ENCODE measurements at places on chromosomes 5 and 9. TPM values are rescaled to one million over a fixed set of nuclear protein-coding genes. Genes with fewer than 3 reads are reported as not detected.

ENHO gene
- 0.75 TPM for total RNA-seq

DNA sequence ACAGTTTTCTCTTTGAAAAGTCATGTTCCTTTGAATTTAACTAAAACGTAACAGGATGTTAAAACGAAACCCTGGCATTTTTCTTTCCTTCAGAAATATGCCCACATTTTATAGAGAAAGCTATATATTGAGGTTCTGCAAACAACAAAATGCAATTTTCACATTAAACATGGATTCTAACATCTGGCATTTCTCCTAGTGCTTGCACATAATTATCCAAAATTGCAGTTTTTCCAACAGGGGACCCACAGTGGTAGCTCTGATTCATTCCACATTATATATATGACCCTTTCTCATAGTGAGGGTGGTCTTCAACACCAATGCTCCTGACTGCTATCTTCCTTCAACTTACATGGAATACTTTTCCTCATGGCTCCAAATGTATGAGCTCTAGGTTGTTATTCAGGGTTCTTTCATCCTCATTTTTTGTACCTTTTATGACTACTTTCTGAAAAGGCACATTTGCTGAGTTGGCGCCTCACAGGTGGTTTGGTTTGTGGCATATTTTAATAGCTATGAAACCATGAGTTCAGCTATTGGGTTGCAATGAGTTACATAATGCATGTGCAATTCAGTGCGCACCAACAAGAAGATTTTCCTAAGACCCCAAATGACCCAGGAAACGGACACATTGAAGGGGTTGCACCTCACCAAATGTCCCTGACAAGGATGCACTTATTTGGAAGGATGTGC is 551.7 kb downstream of the RAB3C start:
- no peak for DNase-seq

DNA sequence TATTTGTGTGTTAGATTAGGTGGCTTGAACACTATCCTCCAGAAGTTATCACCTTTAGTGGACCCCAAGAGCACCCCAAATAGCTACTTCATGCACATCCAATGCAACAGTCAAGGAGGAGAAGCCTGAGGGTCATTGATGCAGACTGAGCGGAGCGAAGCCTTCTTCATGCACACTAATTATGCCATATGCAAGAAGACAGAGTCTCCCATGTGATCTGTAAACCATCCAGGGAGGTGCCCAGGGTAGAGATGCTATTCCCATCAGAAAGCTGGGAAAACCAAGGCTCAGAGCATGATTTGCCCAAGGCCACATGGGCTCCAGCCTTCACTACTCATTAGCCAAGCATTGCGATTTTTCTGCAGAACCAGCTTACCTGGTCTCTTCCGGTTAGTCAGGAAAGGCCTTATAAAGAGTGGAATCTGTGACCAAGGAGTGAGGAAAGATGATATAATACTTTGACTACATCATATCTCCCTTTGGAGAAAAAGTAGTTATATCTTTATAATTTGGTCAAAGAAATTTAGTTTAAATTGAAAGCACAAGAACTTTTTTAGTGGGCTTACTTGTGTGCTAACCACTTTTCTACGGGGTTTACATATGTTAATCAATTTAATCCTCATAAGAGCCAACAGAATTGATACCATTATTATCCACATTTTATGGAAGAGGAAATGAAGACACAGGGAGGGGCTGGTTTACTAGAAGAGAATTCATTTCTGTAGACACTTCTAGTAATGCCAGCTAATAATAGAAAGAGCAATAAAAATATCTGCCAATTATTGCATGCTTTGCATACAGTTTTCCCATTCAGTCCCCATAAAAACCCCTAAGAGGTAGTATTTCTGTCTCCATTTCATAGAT is 220.0 kb downstream of the ESM1 start:
- DNase-seq, result no peak

DNA sequence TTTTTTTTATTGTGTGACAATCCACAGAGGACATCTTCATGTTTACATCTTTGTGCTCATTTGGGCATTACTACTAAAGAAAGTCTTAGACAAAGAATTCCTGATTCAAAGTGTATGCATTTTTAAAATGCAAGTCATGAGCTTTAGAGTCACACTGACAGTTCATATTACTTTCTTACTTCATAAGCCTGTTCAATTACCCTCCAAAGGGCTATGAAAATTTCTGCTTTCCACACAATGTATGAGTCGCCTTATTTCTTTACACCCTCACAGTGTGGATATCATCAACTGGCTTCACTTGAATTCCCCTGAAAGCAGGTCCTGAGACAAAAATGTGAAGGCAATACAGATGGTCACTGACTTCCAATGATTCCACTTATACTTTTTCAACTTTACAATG is 280.4 kb upstream of the PTGER4 start:
- DNase-seq, result no peak

DNA sequence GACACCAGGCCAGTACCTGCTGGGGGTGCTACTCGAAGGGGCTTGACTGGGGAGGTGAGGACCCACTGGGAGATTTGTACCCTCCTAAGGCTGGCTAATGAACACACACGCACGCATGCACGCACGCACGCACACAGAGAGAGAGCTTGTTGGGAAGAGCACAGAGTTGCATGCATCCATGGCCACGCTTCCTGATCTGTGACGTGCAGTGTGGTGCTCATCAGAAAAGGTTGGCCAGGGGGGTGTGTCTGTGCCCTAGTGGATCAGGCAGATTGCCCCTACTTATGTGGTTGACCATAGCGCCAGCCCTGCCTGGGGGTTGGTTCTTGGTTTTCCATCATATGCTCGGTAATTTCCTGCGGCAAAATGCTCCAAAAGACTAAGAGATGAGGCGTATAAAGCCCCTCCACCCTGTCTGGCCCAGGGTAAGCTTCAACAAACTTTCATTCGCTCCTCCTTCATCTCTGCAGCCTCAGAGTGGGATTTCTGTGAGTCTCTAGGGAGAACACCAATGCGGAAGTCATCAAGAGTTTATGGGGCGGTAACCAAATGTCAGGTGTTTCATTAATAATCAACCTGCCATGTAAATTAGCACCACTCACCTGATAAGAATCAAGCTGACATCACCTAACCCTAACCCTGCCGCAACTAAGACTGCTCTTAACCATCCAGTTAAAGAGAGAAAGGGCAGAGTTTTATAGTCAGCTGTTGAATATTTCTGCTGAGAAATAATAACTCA is 8.0 kb upstream of the GFI1B start:
- no peak for DNase-seq

GRCh38 chr9:104927216-104927911 is 591 bp downstream of the ABCA1 start:
- DNase-seq, result no peak

DNA sequence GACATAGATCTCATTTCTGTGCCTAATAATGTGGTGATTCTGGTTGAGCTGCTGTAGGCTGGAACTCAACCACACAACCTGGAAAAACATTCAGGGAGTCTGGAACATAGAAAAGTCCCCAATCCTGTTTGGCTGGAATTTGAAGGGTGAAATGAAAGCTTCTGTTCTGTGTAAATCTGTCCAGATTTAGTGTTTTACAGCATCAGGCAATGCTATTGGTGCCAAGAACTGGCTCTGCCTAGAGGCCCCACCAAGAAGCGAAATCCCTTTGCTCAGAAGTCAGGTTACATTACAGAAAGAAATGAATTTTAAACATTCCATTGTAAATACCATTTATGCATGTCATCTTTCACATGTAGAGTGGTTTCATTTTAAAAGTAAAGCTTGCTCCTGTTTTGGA is 56.3 kb downstream of the TMEM174 start:
- no peak for DNase-seq

- DNase-seq, result no peak
Measured at GRCh38 chr5:133400120-133400519, 212.2 kb downstream of the FSTL4 start.

- no peak for DNase-seq
Measured at GRCh38 chr5:67813877-67814539, 401.5 kb upstream of the PIK3R1 start.

STKLD1 gene
- total RNA-seq, result not detected

GRCh38 chr5:171774418-171774817 is 11.2 kb upstream of the SMIM23 start:
- DNase-seq, result no peak

DNA sequence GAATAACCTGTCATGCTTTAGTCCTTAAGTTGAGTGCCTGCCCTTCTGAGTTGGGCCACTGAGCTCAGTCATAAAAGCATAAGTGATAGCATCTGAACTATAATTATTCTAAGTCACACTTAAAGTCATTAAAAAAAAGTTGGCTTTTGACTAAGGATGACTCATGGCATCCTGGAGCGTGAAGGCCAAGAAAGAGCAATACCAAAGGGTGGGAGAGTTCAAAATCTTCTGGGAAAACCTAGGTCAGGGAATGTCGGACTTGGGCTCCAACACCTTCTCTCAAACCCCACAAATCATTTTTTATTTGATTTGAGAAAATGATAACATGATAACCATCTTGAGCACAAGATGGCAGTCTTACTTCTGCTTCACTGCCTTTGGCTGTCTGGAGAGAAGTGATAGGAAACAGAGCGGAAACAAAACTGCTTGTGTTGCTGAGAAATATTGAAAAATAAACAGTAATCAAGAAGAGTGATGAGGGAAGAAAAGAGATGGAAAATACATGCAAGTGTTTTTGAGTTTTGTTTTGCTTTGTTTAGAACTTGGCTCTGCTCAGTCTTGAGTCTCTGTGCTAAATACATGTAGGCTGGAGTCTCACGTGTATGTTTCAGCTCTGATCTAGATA is 16.9 kb upstream of the NTRK2 start:
- peak; percentile 54 for DNase-seq

GARIN3 gene
- not detected for total RNA-seq

DNA sequence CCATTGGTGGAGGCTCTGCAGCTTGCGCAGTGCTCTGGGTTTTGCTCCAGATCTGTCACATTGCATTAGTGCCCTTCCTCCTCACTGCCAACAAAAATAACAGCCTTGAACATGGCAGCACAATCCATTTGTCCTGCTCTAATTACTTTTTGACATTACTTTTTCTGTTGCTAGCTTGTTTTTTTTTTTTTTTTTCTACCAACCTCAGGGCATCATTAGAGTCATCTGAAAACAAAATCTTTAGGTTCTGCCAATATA is 117.5 kb upstream of the NR5A1 start:
- no peak for DNase-seq

GRCh38 chr9:13128266-13128860 is 151.1 kb downstream of the MPDZ start:
- DNase-seq, result no peak

GRCh38 chr5:176819476-176819875 is 9.1 kb downstream of the UNC5A start:
- no peak for DNase-seq

DNA sequence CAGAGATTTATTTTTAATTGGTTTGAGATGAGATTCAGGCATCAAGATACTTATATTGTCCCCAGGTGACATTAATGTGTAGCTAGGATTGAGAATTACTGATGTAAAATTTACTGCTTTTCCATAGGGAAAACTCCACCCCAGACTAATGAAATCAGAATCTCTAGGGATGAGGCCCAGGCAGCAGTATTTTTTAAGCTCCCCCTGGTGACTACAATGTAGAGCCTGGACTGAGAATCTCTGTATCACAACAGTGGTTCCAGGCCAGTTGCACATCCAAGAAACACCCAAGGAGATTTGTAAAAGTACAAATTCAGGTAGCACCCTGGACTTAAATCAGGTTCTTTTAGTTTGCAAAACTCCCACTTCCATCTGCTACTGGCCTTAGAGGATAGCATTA is 185.7 kb downstream of the MARCHF11 start:
- no peak for DNase-seq

C9orf43 gene
- 0.22 TPM for total RNA-seq

- no peak for DNase-seq
Measured at GRCh38 chr5:68215898-68216244, 315 bp downstream of the PIK3R1 start.

GRCh38 chr9:106576232-106576760 is 286.7 kb upstream of the ZNF462 start:
- no peak for DNase-seq

All from epithelial cell of proximal tubule (primary cell).